ENCODE measurements at places on chromosomes 5 and 9.

DNA sequence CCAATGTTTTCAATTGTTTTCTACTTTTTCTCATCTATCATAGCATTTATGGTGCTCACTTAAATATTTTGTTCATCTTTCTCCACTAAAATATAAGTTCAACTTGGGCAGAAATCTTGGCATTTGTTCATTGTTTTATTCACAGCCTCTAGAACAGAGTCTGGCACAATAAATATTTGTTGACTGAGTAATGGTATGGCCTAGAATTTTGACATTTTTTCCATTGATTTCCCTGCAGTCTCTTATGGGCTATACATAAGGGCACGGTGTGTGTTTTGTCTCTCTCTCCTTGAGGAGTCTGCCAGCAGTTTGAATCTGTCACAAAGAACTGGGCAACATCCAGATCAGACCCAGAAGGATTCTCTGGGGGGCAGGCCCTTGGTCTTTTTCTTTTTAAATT is 379.7 kb downstream of the TMEM38B start:
- ATAC-seq = no peak

GRCh38 chr9:82903503-82903902 is 159.4 kb downstream of the RASEF start:
- ATAC-seq = no peak

- ATAC-seq = no peak
Observed at GRCh38 chr9:89377411-89377810, 59.1 kb downstream of the SECISBP2 start.

- ATAC-seq = no peak
Observed at GRCh38 chr5:57650360-57651069, 167.9 kb upstream of the ACTBL2 start.

DNA sequence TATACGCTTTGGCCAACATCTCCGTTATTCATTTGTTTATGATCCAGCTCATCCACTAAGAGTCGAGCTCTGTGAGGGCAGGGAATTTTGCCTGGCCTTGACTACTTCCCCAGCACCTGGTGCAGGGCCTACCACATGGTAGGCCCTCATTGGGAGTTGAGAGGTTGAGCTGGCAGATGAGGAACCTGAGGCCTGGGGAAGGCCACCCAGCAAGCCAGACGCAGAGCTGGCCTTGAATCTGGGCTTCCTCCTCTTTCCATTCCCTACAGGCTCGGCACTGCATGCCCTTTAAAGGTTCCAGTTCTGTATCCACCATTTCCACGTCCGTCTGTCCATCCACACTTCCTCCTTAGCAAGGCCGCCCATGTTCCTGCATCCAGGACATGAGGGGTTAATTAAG is 24.2 kb downstream of the KCNMB1 start:
- no peak for ATAC-seq

DNA sequence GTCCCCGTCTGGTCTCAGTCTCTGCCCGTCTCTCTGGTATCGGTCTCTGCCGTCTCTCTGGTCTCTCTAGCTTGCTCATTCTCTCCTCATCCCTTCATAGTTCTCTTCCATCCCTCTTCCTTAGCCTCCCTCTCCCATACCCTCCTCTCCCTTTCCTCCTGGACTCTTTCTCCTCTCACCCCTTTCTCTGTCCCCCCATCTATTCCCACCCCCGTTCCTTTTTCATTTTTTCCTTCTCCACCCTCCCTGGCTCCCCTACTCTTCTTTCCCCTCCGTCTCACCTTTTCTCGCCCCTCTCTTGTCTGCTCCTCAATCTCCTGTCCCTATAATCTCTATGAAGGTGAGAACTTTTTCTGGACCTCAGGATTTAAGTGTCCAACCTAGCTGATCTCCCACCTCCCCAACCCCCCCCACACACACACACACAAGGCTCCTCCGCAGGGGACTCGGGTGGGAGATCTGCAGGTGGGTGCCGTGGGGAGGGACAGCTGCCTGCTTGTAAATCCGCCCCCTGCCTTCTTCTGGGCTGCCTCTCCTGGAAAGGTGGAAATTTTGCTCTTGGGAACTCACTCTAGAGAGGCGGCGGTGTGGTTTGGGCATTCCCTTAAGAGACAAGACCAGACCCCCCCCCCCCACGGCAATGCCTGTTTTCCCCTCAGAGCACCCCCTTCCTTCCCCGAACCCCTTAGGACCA is 953 bp downstream of the UBE2QL1 start:
- ATAC-seq = no peak

DNA sequence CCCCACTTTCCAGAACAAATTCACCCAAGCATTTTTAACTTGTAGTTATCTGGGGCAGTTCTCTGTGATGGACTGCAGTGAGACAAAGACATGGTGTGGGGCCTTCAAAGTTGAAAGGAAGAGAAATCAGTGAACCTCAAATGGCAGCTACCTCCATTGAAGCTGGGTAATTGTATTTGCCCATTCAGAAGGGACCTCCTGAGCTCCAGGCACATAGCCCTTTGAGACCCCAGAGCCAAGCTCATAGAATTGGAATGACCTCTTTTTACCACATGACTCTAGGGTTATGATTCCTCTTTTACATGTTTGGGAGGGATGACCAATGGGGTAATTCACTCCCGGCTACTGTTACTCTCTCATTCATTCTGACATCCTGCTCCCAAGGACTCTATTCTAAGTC is 368.4 kb upstream of the ITGA1 start:
- no peak for ATAC-seq

- ATAC-seq = no peak
Observed at GRCh38 chr9:34686732-34687131, 4.3 kb downstream of the CCL19 start.

- ATAC-seq = no peak
Observed at GRCh38 chr9:116168231-116168630, 14.6 kb downstream of the PAPPA start.

GRCh38 chr5:6745706-6746222 is 32.5 kb downstream of the TENT4A start:
- peak; percentile 39 for ATAC-seq

DNA sequence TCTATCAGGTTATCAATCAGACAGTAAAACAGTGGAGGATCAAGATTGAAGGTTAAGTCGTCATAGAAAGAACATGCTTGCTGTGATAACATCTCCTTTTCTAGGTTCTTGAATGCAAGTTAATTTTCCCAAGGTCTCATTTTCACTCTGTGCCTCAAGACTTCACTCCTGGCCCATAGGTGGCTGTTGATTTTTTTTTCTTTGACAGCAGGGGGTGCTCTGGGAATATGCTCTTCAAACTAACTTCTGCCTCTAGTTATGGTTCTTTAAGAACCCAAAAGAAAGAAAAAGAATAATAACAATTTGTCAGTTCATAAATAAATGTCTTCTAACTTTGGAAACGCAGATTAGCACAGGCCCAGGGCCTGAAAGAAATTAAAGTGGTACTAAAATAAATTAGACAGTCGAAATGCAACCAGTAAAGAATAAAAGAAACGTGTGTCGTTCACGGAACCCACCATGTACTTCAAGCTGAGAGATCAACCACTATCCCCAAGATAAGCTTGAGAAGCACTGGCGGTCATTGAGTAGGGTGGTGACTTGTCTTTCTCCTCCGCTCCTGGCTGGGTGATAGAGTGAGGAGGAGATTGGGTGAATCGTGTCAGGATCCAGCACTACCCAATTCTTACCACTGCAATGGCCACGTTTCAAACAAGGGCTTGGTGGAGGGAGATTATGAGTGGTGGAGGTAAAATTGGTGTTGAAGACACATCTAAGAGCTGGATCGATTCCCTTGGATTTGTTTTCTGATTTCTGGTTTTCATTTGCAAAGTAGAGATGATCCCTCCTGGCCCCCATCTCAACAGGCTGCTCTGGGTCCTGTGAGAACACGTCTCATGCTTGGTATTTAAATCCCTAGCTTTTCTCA is 93.4 kb upstream of the IRX4 start:
- ATAC-seq = no peak

GRCh38 chr9:130239741-130240241 is 25.8 kb upstream of the HMCN2 start:
- no peak for ATAC-seq

GRCh38 chr5:151047814-151048425 is 27.5 kb downstream of the GPX3 start:
- peak; percentile 57 for ATAC-seq
